T-cell (primary cell): ENCODE measurements at places on chromosomes 16 and 17.

DNA sequence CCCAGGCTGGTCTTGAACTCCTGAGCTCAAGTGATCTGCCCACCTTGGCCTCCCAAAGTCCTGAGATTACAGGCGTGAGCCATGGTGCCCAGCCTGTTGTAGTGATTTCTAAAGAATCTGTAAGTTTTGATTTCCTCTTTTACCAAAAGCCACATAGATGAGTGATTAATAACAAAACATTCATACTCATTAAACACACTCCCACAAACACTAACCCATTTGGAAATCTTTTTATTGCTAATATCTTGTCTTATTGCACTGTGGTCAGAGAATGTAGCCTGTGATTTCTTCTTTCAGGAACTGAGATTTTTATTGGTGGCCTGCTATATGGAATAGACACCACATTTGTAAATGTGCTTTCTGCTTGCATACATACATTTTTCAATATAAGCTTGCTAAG, 31.6 kb downstream of the MYH10 start:
- no peak for DNase-seq

GRCh38 chr17:12789075-12789480, 220 bp upstream of the ARHGAP44 start:
- no peak for DNase-seq

DNA sequence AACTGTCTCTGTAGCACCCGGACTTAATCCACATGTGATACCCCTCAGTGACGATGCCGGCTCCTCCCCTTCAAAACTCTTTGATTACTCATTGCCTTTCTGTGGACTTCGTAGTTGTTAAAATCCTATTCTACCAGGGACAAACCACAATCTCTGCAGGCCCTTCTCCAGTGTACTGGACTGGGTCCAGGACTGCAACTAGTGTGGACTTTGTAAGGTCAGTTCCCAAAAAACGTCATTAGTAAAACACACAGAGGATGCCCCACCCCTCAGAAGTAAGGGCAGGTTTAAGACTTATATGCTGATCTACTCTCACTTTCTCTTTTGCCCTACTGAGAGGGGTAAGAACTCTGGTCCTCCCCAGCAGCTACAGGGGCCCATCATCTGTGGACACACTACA, 10.5 kb upstream of the NUDT7 start:
- no peak for DNase-seq

DNA sequence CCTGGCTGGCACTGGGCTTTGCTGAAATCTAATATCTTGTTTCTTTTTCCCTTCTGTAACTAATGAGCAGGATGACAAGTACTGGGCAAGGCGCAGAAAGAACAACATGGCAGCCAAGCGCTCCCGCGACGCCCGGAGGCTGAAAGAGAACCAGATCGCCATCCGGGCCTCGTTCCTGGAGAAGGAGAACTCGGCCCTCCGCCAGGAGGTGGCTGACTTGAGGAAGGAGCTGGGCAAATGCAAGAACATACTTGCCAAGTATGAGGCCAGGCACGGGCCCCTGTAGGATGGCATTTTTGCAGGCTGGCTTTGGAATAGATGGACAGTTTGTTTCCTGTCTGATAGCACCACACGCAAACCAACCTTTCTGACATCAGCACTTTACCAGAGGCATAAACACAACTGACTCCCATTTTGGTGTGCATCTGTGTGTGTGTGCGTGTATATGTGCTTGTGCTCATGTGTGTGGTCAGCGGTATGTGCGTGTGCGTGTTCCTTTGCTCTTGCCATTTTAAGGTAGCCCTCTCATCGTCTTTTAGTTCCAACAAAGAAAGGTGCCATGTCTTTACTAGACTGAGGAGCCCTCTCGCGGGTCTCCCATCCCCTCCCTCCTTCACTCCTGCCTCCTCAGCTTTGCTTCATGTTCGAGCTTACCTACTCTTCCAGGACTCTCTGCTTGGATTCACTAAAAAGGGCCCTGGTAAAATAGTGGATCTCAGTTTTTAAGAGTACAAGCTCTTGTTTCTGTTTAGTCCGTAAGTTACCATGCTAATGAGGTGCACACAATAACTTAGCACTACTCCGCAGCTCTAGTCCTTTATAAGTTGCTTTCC, 56.0 kb downstream of the HLF start:
- DNase-seq = no peak
